Putamen (tissue), 1 donor: ENCODE measurements at places on chromosomes 6 and 20.

- no peak for DNase-seq
Observed at GRCh38 chr6:24117021-24117420, 9.0 kb upstream of the NRSN1 start.

DNA sequence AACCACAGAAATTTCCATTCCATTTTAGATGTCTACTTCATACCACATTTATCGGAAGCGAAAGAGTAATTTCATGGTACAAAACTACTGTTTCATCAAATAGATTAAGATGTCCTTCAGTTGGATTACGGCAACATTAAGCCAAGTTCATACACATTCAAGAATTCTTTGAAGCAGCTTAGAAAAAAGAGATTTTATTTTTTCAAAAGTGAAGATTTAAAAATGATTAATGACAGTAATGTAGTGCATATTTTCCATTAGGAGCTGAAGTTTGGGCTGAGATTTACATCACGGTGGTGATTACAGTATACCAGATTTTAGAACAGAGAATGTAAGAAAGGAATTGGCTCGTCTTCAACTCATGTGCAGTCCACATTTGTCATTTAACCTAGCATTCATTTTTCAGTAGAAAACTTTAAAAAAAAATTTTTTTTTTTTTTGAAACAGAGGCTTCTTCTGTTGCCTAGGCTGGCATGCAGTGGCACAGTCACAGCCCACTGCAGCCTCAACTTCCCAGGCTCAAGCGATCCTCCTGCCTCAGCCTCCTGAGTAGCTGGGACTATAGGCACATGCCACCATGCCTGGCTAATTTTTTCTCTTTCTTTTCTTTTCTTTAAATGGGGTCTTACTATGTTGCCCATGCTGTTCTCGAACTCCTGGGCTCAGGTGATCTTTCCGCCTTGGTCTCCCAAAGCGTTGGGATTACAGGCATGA lies 1.9 kb downstream of the SYNJ2 start:
- DNase-seq, result no peak

DNA sequence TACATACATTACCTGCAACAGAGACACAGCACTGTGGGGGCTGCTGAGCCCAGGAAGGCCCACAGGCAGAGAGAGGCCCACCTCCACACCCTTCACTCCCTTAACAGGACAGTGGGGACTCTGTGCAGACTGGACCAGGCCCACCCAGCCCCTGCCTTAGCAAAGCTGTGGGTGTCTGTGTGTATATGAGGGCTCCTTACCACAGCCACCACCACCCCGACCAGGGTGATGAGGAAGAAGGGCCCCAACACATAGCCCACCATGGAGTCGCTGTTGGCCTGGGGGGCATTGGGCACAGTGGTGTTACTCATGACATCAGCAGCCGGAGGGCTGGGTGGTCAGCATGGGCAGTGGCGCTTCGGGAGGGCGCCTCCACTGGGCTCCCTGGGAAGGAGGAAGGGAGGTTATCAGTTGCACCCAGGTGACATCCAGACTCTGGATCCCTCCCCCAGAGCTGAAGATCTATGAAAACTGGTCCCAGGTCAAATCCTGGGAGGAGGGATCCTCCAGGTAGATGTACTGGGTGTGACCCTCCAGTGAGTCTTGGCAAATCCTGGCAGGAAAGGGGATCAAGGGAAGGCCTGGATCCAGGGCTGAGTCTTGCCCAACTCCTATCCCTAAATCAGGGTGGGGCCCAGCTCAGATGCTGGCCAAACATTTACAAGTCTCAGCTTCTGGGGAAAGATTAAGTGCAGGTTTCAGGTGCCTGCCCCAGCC lies 1.2 kb downstream of the SMIM29 start:
- no peak for DNase-seq

GRCh38 chr6:142395768-142396231 lies 94.0 kb downstream of the ADGRG6 start:
- DNase-seq, result no peak
